ENCODE measurements at places on chromosomes 12 and 14.

DNA sequence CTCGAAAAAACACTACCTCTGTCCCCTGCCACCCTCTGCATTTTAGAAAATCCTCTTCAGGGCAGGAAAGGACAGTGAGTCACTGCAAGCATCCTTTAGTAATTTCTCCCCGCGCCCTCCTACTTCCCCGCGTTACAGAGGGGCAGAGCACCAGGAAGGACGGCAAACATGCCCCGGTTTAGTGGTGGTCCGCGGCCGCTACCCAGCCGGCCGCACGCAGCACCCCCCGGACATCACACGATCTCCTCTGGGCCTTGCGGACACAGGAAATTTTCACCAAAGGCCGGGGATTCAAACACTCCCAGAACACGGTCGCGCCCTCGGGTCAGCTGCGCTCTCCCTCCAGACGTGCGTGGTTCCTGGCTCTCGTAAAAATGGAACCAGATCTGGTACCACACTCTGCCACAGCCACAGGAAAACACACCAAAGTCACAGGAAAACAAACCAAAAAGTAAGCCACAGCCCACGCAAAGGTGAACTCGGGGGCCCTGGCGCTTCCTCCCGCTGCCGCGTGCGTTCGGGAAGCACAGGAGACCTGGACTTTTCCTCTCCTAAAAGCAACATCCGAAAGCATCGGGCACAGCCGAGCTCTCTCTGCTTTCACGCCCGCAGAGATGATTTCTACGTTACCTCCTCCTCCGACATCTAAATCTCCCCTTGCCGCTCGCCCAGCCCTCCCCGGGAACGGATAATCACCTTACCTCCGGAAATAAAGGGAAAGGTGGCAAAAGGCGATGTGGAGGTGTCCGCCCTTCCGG lies 839 bp downstream of the SLC38A1 start:
- peaks cover 48% of the 10 kb centered on the region for H3K4me1 ChIP-seq
- H3K27me3 ChIP-seq: no peaks in the 10 kb centered on the region
- H3K27ac ChIP-seq: peak overlapping the region; percentile 99
- DNase-seq: no peak

DNA sequence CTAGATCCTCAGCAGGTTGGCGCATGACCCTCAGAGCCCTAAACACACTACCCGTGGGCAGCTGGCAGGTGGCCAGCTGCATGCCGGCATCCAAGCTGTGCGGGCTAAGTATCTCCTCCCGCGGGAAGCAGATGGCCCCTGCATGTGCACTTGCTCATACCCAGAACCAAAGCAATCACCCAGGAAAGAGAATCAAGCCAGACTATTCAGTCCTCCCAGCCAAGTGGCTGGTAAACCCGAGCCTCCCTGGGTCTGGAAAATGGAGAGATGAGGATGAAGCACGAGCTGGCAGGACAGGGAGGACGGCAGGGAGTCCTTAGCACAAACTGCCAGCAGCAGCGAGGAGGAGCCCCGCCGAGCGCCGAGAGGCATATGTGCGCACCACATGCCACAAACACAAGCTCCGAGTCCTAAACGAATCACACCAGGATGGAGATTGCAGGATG lies 139.7 kb downstream of the RIMBP2 start:
- no peaks in the 10 kb centered on the region for H3K4me1 ChIP-seq
- no peaks in the 10 kb centered on the region for H3K36me3 ChIP-seq
- DNase-seq: no peak
- H3K27me3 ChIP-seq: no peaks in the 10 kb centered on the region
- H3K4me3 ChIP-seq: no peak overlapping the region

DNA sequence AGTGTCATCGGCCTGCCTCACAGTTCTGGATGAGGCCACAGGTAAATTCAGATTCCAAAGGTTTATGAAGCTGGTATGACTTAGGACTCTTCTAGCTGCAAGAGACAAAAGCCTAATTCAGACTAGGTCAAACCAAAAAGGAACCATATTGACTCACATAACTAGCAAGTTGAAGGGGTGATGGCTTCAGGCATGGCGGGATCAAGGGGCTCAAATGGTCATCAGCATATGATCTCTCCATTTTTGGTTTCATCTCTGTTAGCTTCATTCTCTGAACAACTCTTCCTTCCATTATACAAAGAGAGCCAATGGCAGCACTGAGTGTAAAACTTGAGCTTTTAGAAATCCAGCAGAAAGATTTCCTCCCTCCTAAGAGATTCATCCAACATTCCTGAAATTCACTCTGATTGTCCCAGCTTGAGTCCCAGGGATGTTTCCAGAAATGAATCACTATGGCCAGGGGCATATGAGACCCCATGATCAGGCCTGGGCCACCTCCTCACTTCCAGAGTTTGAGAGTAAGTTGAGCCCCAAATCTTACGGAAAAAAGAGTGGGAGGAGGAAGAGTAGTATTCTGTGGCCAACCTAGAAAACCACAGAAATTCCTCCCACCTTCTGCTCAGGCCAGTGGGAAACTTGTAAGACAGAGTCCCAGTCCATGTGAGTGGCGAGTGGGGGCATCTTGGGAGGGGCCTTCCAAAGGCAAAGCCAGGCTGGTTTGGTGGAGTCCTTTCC lies 2.0 kb upstream of the MAP1LC3B2 start:
- no peak overlapping the region for H3K27ac ChIP-seq
- H3K27me3 ChIP-seq: no peaks in the 10 kb centered on the region

GRCh38 chr12:51883295-51883694 lies 4.6 kb upstream of the ANKRD33 start:
- H3K4me1 ChIP-seq: 0 out of 2 replicates have a peak, but pooled peaks cover 2% of the 10 kb centered on the region
- peaks cover 3% of the 10 kb centered on the region for H3K27me3 ChIP-seq
- H3K4me3 ChIP-seq: no peak overlapping the region
- no peak overlapping the region for H3K27ac ChIP-seq
- H3K36me3 ChIP-seq: no peaks in the 10 kb centered on the region

DNA sequence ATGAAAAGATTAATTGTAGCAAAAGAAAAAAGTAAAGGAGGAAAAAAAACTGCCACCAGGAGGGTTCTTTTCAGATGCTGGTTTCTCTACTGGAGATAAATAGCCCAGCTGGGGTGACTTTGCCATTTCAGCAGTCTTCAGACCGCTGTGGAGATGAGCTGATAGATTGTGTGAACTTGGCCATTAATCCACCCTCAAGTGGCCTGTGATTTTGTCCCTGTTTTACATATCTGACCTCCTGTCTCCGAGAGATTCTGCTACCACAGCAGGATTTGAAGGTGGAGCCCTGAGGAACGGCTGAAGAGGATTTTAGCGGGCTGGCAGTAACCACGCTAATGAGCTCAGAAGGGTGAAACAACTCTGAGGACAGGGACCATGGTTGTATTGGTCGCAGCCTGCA lies 72.7 kb downstream of the WSCD2 start:
- no peaks in the 10 kb centered on the region for H3K4me1 ChIP-seq
- H3K27me3 ChIP-seq: no peaks in the 10 kb centered on the region
- H3K27ac ChIP-seq: no peak overlapping the region
- no peaks in the 10 kb centered on the region for H3K36me3 ChIP-seq
- no peak for DNase-seq

GRCh38 chr12:19998961-19999804 lies 369.2 kb upstream of the PDE3A start:
- no peak overlapping the region for H3K27ac ChIP-seq
- H3K27me3 ChIP-seq: no peaks in the 10 kb centered on the region

- H3K27ac ChIP-seq: no peak overlapping the region
- DNase-seq: no peak
- H3K36me3 ChIP-seq: no peaks in the 10 kb centered on the region
- H3K4me1 ChIP-seq: peaks cover under 1% of the 10 kb centered on the region
- H3K4me3 ChIP-seq: no peak overlapping the region
These were observed 56.3 kb upstream of the SLC8A3 start for GRCh38 chr14:70245026-70245425.

DNA sequence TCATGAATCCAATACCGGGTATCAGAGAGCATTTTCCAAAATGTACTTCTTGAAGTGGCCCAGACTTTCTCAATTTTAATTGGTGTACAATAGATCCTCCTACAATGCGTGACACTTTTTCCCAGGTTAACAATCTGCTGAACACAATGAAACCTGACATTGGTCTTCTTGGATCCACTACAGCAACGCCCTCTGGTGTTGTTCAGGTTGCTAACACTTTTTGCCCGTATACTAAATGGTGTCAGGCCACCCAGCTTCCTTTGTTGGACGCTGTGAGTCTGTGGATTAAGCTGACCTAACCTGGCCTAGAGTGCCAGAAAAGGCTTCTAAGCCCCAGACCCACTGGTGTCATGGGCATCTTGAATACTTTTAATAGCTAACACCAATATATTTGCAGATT lies 89.2 kb downstream of the KCNK10 start:
- no peak overlapping the region for H3K27ac ChIP-seq
- H3K27me3 ChIP-seq: no peaks in the 10 kb centered on the region
- peaks cover 5% of the 10 kb centered on the region for H3K4me1 ChIP-seq
- peak; percentile 80 for DNase-seq
- H3K4me3 ChIP-seq: no peak overlapping the region

DNA sequence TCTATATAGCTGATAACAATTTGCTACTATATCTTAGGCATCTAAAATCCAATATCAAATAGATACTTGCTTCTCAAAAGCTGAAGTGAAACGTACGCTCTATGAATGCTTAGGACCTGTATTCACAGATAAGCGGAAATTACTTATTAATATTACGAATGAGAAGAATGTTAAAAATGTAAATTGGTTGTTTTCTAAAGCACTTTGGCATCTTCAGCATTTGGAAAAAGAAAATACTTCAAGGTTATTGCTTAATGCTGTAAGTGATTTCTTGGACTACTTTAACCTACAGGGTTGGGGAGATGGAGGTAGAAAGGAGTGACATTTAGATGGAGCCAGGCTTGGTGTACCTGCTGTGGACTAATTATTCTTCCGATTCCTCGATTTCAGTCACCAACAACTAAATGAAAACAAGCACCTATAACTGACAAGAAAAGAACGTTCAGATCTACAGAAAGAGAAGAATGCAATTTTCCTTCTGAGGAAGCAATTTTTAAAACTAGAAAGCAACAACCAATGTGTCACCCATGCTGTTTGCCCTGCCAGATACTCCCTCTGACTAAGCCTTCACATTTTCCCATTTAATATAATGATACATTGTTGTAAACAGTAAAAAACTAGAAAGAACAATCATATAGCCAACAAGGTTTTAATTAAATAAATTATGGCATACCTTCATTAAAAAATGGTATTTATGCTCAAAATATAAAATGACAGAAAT lies 49.3 kb downstream of the SLC25A21 start:
- no peaks in the 10 kb centered on the region for H3K36me3 ChIP-seq
- H3K4me3 ChIP-seq: no peak overlapping the region
- H3K27me3 ChIP-seq: no peaks in the 10 kb centered on the region
- no peaks in the 10 kb centered on the region for H3K4me1 ChIP-seq

- H3K4me3 ChIP-seq: no peak overlapping the region
- no peaks in the 10 kb centered on the region for H3K36me3 ChIP-seq
- H3K27me3 ChIP-seq: no peaks in the 10 kb centered on the region
- no peak for DNase-seq
These were observed 137.5 kb downstream of the CNTN1 start for GRCh38 chr12:40829738-40830144.

DNA sequence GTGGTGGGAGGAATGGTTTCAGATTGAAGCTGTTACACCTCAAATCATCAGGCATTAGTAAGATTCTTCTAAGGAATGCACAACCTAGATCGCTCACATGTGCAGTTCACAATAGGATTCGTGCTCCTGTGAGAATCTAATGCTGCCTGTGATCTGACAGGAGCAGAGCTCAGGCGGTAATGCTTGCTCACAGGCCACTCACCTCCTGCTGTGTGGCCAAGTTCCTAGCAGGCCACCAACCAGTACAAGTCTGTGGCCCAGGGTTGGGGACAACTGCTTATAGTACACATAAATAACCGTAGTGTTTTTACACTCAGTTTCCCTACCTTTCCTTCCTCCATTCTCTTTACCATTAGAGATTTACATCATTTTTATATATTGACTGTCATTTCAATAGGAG lies 121.4 kb downstream of the SLCO1B3 start:
- no peaks in the 10 kb centered on the region for H3K27me3 ChIP-seq
- H3K27ac ChIP-seq: no peak overlapping the region
- H3K4me1 ChIP-seq: no peaks in the 10 kb centered on the region
- no peak overlapping the region for H3K4me3 ChIP-seq

DNA sequence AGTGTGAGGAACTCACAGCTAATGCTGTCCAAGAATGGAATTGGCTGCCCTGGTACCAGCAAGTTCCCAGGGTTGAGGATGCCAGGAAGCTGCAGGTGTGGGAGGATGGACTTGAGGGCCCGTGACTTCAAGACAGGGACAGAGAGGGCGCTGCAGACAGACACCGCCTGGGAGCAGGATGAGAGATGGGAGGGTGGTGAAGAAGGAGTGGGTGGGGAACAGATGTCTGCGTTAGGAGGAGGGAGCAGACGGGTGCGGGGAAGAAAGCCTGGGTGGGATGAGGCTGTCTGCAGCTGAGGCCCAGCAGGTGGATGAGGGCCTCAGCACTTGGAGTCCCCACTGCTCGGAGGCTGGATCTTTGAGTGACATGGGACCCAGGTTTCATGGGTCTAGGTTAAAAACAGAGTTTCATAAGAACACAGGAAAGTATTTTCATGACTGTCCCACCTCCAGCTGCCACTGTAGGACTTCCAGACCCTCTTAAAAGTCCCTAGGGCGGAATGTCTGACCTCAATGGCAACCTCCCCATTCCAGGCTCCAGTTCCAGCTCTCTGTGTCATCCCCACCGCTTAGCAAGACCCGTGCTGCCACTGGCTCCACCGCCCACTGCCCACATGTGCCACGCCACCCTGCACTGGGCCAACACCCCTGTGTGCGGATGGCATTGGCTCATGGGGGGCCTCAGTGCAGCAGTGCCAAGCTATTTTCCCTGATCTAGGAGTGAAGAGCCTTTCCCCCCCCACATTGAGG lies 70.3 kb upstream of the SCN8A start:
- peak; percentile 79 for DNase-seq
- H3K27me3 ChIP-seq: no peaks in the 10 kb centered on the region
- no peak overlapping the region for H3K27ac ChIP-seq
- no peak overlapping the region for H3K4me3 ChIP-seq

DNA sequence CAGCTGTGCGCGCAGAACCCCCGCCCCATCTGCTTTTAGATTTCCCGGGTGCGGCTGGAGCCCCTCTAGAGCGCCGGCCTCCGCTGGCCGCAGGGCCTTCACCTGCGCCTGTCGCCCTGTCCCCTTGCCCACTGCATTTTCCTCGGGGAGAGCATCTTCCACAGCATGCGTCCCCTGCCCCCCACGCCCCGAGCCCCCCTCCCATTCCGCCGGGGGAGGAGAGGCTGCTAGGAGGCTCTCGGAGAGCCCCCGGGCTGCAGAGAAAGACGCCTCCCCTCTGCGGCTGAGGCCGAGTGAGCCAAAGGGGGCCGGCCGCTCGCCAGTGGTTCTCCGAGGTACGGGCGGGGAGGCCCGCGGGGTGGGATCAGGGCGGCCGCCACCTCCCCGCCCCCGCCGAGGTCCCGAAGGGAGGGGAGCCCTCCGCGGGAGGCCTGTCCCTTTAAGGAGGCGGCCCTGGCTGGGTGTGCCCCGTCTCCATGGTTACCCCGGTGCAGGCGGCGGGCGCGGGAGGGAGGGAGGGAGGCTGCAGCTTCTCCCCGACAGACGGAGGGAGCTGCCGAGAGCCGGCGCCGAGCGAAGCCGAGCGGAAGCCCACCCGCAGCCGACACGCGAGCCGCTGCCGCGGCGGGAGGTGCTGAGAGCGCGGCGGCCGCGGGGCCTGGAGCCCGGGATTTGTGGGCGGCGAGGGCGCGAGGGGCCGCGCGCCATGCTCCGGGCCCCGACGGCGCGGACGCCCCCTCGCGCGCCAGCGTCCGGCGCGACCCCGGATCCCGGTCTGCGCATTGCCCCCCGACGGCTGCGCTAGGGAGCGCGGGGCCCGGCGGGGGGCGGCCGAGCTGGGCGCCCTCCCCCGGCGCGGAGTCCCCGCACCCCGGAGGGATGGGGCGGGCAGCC lies at the start of gene KCNH3:
Gene KCNH3 (plus strand): TSS at position 521 of the 894 bp plus-strand sequence. CDS start 387 bp downstream, outside the sequence.
- peak; percentile 83 for DNase-seq
- H3K27me3 ChIP-seq: peaks cover 95% of the 10 kb centered on the region
- peak within 1 kb of the TSS; percentile 63 for H3K4me3 ChIP-seq

GRCh38 chr14:55926007-55926406 lies 192.2 kb upstream of the PELI2 start:
- no peaks in the 10 kb centered on the region for H3K27me3 ChIP-seq
- H3K4me1 ChIP-seq: peaks cover 9% of the 10 kb centered on the region
- H3K27ac ChIP-seq: no peak overlapping the region
- H3K4me3 ChIP-seq: no peak overlapping the region

All from GM23338 (cell line).